ENCODE measurements at places on chromosomes 2 and 18.

GRCh38 chr2:50863856-50864255 lies 168.1 kb downstream of the NRXN1 start:
- DNase-seq: no peak

- no peak for DNase-seq
Measured at GRCh38 chr2:214946949-214947348, 137.5 kb upstream of the BARD1 start.

- no peak for DNase-seq
Measured at GRCh38 chr2:11387100-11387390, 42.6 kb upstream of the ROCK2 start.

GRCh38 chr2:156511803-156512202 lies 75.6 kb downstream of the GPD2 start:
- DNase-seq: no peak

DNA sequence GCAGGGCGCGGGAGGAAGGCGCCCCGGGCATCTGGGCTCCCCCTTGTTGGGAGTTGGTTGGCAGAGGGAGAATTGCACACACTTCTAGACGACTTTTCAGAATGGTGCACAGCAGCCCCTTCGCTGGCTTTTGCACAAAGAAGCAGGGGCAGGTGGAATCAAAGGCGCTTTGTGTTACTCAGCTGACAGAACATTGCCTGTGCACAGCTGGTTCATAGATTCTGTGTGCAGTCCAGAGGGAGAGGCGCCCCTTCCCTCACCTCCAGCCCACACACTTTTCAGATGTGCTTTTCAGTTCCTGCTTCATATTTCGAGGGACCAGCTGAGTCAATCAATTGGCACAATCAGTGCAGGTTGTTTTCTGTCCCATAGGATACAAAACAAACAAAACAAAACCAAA lies 348.4 kb upstream of the RAB12 start:
- DNase-seq: peak; percentile 11

DNA sequence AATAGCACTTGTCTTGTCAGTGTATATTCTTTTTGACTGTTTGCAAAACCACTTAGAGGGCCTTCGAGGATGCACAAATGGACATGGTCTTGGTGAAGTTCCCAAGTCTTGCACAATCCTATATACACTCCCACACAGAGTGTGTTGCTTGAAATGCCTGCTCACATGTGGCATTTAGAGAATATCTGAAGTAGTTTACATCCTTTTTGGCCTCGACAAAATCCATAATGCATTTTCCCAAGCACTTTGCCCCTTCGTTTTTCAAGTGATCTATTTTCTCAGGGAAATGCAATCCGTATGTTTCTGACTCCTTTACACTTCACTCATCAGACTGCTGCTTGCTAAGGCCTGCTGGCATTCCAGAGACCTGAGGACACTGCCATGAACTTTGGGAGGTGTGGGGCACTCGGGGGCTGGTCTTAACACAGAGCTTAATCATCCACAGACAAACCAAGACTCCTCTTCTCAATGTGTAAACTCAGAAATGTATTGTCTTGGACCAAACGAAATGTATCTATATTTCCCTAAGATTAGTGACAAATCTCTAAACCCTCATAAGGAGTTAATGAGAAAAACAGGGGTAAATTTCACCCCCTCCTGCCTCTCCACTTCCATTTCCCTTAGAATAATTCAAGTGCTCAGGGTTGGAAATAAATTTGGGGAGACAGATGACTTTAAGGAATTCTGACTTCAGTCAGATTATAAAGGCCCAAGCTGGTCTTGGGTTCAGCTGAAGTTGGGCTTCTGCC lies 219.3 kb upstream of the APCDD1 start:
- no peak for DNase-seq

- DNase-seq: no peak
Measured at GRCh38 chr2:191686066-191686465, 8.1 kb downstream of the NABP1 start.

DNA sequence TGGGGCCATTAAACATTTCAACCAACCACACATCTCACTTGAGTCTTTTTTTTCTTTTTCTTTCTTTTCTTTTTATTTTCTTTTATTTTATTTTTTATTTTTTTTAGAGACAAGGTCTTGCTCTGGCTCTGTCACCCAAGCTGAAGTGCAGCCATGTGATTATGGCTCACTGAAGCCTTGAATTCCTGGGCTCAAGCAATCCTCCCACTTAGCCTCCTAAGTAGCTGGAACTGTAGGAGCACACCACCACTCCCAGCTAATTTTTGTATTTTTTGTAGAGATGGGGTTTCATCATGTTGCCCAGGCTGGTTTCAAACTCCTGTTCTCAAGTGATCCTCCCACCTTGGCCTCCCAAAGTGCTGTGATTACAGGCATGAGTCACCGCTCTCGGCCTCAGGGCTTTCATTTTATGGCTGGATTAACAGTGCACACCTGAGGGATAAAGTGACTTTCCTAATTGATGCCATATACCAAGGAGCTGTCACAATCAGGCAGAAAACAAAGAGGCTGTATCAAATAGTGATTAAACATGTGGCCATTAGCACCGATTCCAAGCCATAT lies 21.5 kb downstream of the KIAA2012 start:
- no peak for DNase-seq

- DNase-seq: no peak
Measured at GRCh38 chr2:195494451-195494850, 162.6 kb upstream of the SLC39A10 start.

DNA sequence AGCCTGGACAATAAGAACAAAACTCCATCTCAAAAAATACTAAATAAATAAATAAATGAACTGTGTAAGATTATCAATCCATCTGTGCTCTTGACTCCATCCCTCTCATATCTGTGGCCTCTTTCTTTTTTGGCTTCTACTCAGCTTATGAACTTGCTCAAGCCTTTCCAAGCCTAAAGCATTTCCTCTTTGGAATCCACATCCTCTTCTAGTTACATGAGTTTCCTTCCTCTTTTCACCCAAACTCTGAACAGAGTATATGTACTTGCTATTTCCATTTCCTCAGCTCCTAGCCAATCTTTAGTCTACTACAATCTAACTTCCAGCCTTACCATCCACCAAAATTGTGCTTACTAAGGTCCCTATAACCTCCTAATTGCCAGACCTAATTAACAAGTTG lies 2.5 kb upstream of the DNAJC10 start:
- DNase-seq: no peak

- DNase-seq: no peak
Measured at GRCh38 chr18:49922228-49922627, 108.9 kb upstream of the ACAA2 start.

GRCh38 chr2:3405876-3406275 lies 26.4 kb downstream of the TRAPPC12 start:
- DNase-seq: no peak

DNA sequence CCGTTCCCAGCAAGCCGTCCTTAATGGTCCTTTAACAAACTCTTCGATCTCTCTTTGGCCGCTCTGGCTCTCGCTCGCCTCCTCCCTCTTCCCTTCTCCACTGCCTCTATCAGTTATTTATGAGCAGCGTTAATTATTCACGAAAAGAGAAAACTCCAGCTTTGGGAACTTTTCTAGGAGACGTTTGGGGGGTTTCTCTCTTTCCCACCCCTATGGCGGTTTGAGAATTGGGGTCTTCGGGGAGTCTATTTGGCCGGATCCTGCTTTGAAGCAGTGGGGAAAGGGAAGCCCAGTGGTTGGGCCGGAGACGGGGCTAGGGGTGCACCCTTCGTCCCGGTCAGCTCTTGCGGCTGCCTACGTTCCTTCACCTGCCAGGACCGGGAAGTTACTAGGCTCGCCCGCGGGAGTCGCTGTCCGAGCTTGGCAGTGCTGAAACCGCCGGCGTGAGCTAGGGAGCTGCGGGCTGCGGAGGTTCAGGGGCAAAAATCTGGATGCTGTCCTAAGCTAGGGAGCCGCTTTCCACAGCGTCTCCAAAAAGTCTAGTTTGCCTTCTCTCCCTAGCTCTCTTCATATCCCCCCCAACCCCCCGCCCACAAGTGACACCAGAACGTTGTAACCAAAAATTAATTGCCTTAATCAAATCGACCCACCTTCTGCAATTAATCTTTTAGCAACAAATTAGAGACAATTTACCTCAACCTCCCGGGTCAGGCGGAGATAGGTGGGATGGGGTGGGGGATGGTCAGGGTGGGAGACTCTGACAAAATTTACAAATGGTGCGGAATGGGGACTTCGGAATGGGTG lies 8.9 kb upstream of the SKOR2 start:
- no peak for DNase-seq

- peak; percentile 47 for DNase-seq
Measured at GRCh38 chr2:96233880-96234316, 25.3 kb upstream of the STARD7 start.

GRCh38 chr2:127083819-127084503 lies 23.0 kb downstream of the BIN1 start:
- no peak for DNase-seq

- DNase-seq: no peak
Measured at GRCh38 chr18:12580630-12581342, 77.1 kb downstream of the SPIRE1 start.

DNA sequence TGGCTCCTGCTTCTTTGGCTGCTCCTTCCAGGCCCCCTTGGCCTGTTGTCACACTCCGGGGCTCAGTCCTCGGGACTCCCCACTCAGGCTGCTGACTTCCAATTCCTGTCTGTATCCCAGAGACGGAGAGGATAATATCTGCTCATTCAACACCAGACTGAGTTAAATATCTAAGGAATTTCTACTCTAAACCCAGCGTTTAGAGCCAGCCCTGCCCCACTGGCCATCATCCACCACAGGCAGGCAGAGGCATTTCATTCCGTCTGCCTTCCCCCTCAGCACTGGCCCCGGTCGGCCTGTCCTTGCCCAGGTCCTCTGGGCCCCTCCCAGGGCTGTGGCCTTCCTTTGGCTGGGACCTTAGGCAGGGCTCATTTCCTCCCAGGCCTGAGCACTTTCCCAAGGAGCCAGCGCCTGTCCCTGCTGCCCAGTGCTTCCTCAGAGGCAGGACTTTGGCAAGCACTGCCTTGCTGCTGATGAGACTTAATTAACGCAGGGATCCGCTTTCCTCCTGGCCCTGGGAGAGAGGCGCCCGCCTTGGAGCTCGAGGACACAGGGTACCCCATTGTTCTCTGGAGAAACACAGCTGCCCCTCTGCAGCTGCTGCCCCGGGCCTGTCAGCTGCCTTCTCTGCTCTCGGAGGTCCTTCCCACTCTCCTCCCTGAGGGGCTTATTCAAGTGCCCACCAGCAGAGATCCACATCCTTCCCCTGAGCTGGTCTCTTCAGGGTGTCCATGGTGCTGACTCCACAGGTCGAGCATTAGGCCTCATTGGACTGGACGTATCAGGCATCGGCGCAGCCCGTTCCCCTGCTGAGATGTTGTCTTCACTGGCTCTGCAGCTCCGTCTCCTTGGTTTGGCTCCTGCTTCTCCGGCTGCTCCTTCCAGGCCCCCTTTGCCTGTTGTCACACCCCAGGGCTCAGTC lies 42.8 kb downstream of the ATOH8 start:
- DNase-seq: no peak

- DNase-seq: peak; percentile 74
Measured at GRCh38 chr2:11750422-11750821, 4.0 kb downstream of the LPIN1 start.

GRCh38 chr18:27707201-27707600 lies 469.7 kb downstream of the CDH2 start:
- no peak for DNase-seq

DNA sequence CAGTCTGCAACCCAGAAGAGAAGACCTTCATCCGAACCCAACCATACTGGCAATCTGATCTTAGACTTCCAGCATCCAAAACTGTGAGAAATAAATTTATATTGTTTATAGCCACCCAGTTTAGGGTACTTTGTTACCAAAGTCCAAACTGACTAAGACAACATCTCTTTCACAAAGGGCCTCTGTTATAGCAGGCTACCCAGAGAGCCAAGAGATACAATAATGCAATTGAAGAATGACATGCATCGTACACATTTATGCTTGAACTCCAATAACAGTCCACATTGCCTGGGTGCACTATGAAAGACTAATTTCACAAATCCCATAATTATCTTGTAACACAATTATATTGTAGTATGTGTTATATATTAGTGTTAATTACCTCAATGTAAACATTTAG lies 39.1 kb upstream of the ANKRD44 start:
- DNase-seq: no peak

- DNase-seq: no peak
Measured at GRCh38 chr18:57771193-57771592, 31.9 kb downstream of the ATP8B1 start.

DNA sequence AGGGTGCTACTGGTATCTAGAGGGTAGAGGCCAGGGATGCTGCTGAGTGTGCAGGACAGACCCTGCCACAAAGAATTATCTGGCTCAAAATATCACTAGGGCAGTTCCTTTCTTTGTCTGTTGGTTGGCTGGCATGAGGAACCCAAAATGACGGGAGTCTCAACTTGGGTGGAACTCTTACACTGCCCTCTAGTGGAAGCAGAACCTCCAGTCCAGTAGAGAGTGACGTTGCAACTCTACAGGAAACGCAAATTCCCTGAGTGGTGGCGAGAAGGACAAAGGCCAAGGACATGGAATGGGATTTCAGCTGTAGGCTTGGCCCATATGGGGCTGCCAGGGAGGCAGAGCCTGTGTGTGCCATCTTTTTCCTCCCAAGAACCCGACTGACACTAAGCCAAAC lies 47.1 kb downstream of the COPS8 start:
- peak; percentile 36 for DNase-seq

DNA sequence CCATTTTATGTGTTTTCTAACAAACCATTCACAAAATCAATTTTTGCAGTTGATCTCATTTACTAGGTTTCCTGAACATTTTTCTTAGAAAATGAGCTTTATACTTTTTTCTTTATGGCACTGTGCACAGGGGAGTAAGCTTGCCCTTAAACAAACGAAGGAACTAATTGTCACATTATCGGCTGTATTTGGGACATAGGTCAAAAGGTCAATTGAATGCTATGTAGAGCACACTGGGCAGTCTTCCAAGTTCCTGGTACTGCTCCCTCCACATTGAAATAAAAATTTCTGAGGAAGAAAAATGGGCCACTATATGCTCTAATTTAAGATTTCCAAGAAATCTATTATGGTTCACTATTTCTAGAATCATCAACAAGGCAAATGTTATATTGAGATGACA lies 93.6 kb upstream of the TMEFF2 start:
- DNase-seq: no peak

- no peak for DNase-seq
Measured at GRCh38 chr18:45349467-45349866, 265.8 kb upstream of the SLC14A2 start.

GRCh38 chr2:133568172-133568571 lies at the start of gene NCKAP5:
Gene NCKAP5, minus strand, starts transcription at chr2:133568463. Its CDS starts 50,937 bp downstream, at chr2:133517526.
- DNase-seq: no peak

GRCh38 chr2:16643099-16643498 lies 22.5 kb downstream of the CYRIA start:
- DNase-seq: no peak

DNA sequence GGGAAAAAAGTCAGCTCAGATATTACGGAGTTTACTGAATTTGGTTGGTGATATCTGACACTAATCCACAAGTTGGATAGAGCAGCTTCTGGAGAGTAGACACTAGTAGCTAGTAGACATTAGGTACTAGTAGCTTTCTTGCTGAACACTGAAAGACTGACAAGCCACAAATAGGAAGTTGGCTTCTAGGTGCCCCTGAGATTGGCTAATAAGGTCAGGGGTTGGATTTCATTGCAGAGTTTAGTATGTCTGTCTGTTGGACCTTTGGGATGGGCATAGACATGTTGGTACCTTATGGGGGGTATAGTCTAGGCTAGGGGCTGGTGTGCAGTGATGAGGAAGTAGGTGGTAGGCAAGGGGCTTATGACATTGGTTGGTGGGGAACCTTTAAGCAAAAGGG lies 164.9 kb upstream of the LRRTM1 start:
- DNase-seq: no peak

GRCh38 chr2:112993831-112994230 lies 11.4 kb upstream of the IL36A start:
- no peak for DNase-seq

All from GM13977 (cell line).